Fibroblast of lung (primary cell): ENCODE measurements at places on chromosomes 2 and 18.

DNA sequence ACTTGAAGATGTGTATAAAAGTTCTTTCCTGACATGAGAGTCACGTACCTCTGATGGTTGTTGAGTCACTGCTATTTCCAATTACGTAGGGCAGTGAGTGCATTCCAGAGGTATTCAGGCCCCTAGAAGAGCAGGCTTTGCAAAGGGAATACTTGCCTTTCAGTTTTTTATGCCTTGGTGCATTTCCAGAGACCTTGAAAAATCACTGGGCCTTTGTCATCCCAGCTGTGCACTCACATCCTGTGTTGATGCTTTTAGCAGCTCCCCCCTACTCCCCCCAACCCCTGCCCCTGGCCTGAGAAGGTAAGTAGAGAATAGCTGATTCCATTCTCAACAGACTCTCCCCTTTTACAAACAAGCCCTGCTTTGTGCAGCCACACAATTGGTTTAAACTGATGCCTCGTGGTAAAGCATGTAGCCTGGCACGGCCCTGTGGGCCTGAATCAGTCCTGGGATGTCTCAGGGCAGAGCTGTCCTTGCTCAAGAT, 174.2 kb downstream of the PRPF40A start:
- peak; percentile 87 for DNase-seq

DNA sequence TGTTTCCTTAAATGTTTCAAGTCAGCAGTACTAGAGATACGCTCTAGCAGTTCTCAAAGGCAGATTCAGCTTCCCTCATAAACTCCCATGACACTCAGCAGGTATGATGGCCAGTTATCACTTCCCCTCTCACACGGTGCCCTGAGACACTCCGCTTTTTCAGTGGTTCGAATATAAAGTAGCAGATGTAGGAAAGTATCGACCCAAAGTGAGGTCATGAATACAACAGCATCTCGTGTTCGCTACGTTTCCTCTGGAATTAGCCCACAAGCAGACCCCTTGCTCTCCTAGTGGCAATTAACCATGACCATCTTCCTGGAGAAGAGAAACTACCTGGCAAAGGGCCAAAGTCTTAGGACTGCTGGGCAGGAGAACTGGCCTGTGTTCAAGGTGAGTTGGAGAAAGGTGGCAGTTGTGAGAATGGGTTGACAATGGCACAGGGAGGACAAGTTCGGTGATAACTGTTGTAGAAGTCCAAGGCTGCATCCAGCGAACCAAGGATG, 9.3 kb upstream of the AGBL5 start:
- no peak for DNase-seq

- DNase-seq, result no peak
These were observed 116.3 kb upstream of the SCN7A start for GRCh38 chr2:166610180-166610912.

DNA sequence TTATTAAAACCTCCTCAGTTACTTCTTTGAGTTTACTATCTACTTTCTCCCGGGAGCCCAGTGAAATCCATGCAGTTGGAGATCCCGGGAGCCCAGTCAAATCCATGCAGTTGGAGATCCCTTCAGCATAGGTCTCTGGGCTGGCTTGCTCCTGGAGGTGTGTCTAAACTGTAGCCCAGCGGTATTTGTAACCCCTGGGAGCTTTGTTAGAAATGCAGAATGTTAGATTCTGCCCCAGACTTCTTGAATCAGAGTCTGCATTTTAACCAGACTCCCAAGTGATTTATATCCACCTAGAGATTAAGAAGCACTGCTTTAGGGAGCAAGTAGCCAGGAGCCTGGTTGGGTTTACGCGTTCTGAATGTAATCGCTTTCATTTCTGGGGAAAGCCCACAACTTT, 54.5 kb downstream of the ARHGAP28 start:
- no peak for DNase-seq

DNA sequence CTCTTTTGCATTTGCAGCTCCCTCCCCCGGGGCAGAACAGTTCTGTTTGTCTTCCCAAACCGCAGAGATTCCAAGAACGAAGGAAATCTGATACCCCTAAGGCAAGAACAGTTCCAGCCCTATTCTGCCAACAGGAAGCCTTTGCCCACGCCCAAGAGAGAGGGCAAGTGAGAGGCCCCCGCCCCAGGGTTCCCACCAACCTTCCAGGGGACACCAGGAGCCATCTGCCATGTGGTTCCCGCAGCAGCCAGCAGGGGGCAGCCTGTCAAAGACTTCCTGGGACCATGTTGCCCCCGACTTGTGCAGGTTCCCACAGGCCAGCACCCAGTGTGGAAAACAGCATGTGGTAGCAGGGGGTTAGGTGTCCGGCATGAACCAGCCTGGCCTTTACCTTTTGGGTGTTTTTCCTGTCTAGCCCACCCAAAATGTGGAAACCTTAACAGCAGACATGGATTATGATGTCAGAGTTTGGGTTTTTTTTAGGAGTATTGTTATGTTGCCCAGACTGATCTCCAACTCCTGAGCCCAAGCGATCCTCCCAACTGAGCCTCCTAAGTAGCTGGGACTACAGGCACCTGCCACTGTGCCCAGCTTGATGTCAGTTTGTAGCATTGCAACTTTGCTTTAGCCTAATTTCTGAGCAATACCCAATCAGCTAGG, 21.7 kb upstream of the EFHD1 start:
- peak; percentile 63 for DNase-seq

- DNase-seq, result peak; percentile 90
These were observed 32.3 kb downstream of the CYP26B1 start for GRCh38 chr2:72115110-72116080.

GRCh38 chr2:157197848-157198247, 59.7 kb upstream of the GALNT5 start:
- DNase-seq, result no peak

DNA sequence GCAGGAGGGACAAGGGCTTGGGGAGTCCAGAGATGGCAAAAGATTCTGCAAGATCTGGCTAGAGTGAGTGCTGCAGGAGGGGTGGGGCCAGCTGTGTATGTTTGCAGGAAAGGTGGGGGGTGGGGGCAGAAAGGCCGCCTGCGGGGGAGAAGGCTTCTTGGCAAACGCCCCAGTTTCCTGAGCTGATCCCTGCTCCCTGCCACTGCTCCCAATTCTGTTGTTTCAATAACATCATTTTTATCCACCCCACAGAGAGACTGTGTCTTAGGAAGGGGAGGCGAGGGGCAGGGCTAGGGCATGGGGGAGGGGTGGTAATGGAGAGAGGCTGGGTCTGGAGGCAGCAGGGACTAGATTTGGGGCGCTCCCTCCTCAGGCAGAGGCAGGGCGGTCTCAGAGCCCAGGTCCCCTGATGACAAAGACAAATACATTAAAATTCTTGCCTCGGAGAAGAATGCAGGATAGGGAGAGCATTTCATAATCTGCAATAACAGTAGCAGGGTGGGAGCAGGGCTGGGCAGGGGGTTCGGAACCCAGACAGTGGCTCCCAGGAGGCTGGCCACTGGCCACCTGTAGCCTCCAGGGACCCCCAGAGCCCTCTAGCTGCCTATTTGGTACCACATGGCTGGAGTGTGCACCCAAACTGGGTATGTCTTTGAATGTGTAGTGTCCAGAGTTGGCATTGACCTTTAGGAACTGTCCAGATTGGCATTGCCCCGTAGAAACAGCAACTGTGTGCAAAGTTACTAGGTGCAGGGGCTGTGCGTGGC, 2.1 kb upstream of the WNT6 start:
- DNase-seq, result no peak

DNA sequence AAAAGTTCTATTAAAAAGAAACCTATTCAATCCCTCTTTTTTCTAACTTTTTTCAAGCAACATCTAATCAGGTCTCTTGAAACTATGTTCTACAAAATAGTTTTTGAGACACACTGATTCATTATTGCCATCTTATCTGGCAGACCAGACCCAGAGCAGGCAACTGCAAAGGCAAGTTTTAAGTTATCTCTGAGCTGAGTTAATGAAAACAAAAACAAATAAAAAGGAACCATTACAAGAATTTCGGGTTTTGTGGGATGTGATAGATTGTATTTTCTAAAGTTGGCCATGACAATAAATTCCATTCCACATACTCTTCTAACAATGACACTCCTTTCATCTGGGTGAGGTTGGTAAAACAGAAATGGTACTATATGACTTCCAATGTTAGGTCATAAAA, 15.2 kb upstream of the TWSG1 start:
- no peak for DNase-seq

GRCh38 chr2:143960177-143960576, 559.7 kb downstream of the ZEB2 start:
- no peak for DNase-seq

DNA sequence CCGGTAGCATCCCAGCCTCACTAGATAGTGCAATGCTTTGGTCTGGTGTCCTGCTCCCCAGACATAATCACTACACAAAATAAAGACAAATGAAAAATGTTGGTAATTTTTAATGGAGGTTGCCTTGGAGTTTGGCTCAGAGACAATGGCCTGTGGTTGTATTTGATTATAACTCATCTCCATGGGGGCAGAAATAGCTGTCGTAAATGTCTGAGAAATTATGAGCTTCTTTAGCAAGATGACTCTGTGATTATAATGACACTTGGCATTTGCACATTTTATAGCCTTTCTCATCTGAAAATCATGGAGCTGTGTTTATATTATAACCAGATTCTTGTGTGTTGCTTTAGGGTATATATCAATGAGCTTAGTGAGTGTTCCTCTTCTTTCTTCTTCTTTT, 1779.7 kb upstream of the CELF4 start:
- DNase-seq, result peak; percentile 55

DNA sequence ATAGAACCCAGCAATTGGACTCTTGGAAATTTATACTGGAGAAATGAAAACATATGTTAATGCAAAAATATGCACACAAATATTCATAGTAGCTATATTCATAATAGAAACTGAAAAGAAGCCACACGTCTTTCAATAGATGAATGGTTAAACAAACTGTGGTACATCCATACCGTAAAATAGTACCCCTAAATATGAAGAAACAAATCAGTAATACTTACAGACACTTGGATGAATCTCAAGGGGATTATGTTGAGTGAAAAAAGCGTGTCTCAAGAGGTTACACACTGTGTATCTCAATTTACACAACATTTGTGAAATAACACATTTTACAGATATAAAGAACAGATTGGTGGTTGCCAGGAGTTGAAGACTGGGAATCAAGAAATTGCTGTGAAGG, 61.1 kb upstream of the ARHGAP15 start:
- no peak for DNase-seq

DNA sequence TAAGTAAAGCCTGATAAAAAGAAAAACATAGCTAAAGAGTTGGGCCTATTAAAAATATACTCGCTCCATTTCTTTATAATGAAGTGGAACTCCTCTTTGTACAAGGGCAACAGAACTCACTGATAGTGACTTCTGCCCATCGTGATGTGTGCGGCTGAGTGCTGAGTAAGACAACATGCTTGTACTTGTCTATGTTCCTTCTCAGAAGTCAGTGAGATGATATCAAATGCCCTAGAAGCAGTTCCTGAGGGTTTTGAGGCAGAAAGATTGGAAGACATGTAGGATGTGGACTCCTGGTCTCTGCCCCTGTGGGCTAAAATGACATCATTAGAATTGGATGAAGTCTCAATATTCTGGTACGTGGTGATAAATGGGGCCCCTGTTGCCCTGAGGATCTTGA, 73.8 kb downstream of the USP40 start:
- DNase-seq, result no peak

- no peak for DNase-seq
These were observed 264.0 kb downstream of the CNTNAP5 start for GRCh38 chr2:124289060-124289459.

DNA sequence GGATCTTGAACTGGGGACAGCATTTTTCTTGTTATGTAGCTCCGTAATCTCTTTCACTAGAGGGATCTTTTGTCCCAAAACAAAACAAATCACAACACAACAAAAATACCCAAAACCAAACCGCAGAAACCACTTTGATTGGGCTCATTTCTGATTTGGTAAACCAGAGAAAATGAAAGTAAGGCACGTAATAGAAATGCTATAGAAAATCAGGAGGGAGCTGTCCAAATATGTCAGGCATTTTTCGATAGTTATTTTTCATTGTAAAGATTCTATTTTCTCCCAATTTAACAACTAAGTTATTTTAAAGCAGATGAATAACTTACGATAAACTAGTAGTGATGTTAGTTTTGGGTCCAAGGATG, 406.5 kb downstream of the XIRP2 start:
- DNase-seq, result no peak

DNA sequence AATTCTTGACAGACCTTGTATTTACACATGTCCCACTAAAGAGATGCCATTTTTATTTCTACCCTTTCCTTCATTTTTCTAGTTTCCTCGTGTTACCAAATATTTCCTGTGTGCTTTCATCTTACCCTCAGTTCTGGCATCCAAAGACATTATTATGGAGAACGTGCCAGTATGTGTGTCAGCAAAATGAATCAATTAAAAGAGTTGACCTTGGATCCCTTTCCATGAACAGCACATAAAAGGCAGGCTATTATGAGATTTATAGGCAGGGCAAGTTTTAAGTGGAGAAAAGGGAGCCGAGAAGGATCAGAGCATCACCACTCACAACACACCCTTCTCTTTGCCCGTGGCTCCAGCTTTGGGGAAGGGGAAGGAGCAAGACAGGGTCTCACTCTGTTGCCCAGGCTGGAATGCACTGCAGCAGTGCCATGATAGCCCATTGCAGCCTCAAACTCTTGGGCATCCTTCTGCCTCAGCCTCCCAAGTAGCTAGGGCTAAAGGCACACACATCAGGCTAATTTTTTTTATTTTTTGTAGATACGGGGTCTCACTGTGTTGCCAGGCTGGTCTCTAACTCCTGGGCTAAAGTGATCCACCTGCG, 149.9 kb downstream of the GFPT1 start:
- no peak for DNase-seq

DNA sequence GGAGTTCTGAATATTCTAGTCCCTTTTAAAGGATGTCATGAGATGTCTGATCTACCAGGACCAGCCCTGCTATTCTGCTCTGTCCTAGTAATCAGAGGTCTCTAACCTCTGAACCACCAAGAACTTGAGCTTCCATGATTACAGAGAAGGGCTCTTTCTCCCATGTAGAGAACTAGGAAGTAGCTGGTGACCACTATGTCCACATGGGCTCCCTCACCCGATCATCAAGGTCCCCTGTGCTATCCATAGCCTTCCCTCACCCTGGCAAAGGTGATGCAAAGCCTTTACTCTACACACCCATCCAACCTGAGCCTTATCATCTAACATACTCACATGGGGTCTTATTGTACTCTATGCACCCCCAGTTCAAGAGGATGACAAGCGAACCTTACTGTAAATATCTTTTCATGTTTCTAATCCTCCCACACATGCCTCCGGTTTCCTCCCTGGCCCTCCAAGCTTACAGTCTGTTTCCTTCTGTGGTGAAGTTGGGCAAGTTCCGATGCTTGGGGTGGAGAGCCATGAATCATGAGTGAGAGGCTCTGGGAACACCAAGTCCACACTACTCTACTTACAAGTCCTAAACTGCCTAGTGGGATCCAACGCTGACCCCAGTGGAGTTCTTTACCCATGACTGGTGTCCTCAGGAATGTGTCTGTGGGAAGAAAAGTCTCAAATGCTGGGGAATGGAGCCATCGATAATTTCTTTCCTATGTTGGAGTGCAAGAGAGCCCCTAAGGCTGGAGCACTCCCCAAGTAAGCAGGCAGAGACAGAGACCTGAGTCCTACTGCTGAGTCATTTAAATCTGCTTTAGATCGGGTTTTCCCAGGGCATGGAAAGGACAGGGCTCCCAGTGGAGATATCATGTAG, 73.3 kb upstream of the KLF7 start:
- DNase-seq, result peak; percentile 100
